ENCODE measurements at places on chromosomes 2 and 18.

DNA sequence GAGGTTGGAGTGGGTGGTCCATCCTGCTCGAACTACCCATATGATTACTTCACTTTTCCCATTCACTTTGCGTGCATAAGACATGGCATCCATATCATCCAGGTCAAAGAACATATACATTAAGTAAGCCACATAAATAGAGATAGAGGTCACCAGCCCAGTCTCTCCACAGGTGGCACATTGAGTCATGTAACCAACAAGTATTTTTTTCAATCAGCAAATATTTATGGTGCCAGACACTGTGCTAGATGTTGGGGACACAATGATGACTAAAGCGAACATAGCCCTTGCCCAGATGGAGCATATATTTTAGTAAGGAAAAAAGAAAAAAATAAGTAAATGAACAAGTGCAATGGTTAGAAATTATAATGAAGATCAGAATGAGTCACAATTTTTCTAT is 83.6 kb upstream of the LCLAT1 start:
- DNase-seq = no peak

- no peak for DNase-seq
These were observed 159.7 kb upstream of the ZNF236 start for GRCh38 chr18:76662626-76663025.

- no peak for DNase-seq
These were observed 3.2 kb upstream of the FEV start for GRCh38 chr2:218988164-218988563.

- DNase-seq = no peak
These were observed at the start of gene ALPG for GRCh38 chr2:232406556-232407310. TSS of gene ALPG (plus strand) at chr2:232406844. CDS start at chr2:232406895, 51 bp downstream.

GRCh38 chr2:3942841-3943240 is 239.5 kb downstream of the DCDC2C start:
- no peak for DNase-seq

GRCh38 chr18:52869942-52870907 is 530.2 kb downstream of the DCC start:
- DNase-seq = no peak

DNA sequence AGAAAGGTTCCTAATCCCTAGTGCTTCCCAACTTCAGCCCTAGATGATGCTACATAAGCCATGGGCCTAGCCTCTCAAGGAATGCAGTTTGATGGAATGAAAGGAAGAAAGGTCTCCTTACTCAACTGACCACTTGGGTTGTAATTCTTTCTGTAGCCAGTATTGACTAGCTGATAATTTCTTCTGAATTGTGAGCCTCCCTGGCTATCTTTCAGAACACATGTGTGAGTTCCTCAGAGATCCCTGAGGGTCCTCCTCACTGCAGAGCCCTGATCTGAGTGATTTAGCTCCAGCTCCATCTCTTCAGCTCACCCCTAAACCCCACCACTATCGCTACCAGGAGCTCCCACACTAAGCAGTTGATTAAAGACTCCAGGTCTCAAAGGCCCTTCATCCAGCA is 31.5 kb downstream of the CFAP210 start:
- DNase-seq = peak; percentile 79

DNA sequence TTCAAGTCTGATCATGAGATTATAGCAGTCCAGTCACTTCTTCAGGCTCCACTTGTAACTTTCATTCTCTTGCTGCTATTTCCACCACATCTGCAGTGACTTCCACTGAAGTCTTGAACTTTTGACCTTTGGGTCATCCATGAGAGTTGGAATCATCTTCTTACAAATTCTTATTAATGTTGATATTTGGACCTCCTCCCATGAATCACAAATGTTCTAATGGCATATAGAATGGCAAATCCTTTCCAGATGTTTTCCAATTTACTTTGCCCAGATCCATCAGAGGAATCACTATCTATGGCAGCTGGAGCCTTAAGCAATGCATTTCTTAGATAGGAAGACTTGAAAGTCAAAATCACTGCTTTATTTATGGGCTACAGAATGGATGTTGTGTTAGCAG is 159.4 kb downstream of the LTBP1 start:
- no peak for DNase-seq

GRCh38 chr18:61662726-61663125 is 230.1 kb downstream of the RNF152 start:
- no peak for DNase-seq

DNA sequence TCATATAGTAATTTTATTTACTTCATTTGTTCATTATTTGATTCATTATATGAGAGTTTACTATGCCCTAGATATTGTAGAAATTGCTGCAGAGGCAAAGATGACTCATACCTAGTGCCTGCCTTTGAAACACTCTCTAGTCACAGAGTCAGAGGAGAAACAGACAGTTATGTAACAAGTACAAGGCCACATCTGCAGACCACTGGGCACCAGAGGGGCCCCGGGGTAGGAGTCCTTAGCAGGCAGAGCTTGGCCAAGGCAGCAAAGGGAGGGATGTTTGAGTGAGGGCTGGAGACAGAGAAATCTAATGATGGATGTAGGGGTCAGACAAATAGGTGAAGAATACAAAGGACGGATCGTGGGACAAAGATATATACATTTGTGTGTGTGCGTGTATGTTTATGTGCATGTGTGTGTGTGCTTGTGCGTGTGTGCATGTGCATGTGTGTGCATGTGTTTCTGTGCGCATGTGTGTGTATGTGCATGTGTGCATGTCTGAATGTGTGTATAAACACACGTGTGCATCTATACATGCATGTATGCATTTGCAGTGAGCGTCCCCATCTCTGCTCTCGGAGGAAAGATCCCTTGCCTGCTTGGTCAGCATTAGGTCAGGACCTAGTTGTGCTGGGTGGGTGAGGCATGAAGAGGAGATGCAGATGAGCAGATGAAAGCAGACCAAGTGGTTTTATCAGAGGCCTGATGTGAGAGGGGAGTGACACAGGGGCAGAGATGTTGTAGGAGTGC is 170.6 kb upstream of the MYT1L start:
- no peak for DNase-seq

GRCh38 chr18:31040686-31041270 is 1.8 kb downstream of the DSC3 start:
- no peak for DNase-seq

- DNase-seq = no peak
These were observed 897.9 kb upstream of the KLHL29 start for GRCh38 chr2:22487036-22487435.

GRCh38 chr18:5175378-5175777 is 21.7 kb downstream of the AKAIN1 start:
- peak; percentile 10 for DNase-seq

GRCh38 chr2:177015356-177015923 is 197.2 kb upstream of the HNRNPA3 start:
- DNase-seq = no peak

- DNase-seq = no peak
These were observed 162.3 kb upstream of the TRIB2 start for GRCh38 chr2:12554224-12555011.

DNA sequence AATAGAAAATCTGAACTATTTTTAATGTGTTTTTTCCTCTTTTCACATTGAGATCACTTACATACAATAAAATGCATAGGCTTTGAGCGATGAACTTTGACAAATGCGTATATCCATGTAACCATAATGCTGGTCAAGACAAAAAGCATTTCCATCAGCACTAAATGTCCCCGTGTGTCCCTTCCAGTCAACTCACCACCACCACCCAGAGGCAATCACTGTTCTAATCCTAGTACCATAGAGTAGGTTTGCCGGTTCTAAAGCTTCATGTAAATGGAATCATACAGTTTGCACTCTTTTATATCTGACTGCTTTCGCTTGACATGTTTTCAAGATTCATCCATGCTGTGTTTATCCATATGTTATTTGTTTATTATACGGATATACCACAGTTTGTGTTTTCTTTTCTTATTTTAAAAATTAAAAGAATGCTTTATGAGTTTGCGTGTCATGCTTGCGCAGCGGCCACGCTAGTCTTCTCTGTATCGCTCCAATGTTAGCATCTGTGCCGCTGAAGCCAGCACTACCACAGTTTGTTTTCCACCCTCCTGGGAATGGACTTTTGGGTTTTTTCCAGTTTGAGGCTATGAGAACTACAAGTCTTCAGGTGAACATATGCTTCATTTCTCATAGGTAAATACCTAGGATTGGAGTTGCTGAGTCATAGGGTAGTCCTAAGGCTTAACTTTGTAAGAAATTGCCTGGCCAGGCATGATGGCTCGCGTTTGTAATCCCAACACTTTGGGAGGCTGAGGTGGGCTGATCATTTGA is 197.5 kb upstream of the CHAC2 start:
- peak; percentile 1 for DNase-seq

GRCh38 chr2:54492335-54492734 is 36.2 kb downstream of the SPTBN1 start:
- DNase-seq = no peak

- peak; percentile 32 for DNase-seq
These were observed 266.7 kb downstream of the SH3BP4 start for GRCh38 chr2:235218486-235218907.

- no peak for DNase-seq
These were observed 6.4 kb upstream of the SPATS2L start for GRCh38 chr2:200300065-200300464.

- DNase-seq = peak; percentile 88
These were observed 1.3 kb downstream of the ZNF521 start for GRCh38 chr18:25350489-25351251.

- no peak for DNase-seq
These were observed 51.1 kb downstream of the TNS1 start for GRCh38 chr2:217951521-217952247.

GRCh38 chr2:121186261-121186660 is 98.7 kb downstream of the TFCP2L1 start:
- DNase-seq = no peak

DNA sequence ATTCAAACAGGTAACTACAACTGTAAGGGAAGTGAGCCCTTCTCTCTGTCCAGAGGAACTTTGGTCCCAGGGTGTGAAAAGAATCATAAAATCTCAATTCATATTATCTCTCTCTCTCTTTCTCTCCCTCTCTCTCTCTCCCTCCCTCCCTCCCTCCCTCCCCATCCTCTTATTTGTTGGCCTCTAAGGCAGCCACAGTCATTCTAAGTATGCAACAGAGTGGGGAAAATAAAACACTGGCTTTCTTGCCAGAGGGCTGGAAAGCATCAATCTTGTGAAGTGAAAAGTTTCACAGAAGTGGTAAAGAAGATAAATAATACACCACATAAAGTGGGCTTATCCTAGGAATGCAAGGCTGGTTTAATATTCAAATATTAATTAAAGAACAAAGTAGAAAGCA is 95.6 kb upstream of the KCNH7 start:
- DNase-seq = no peak

- no peak for DNase-seq
These were observed 56.6 kb downstream of the HDAC4 start for GRCh38 chr2:239343946-239344856.

- DNase-seq = no peak
These were observed 50.4 kb downstream of the TNS1 start for GRCh38 chr2:217952409-217952808.

DNA sequence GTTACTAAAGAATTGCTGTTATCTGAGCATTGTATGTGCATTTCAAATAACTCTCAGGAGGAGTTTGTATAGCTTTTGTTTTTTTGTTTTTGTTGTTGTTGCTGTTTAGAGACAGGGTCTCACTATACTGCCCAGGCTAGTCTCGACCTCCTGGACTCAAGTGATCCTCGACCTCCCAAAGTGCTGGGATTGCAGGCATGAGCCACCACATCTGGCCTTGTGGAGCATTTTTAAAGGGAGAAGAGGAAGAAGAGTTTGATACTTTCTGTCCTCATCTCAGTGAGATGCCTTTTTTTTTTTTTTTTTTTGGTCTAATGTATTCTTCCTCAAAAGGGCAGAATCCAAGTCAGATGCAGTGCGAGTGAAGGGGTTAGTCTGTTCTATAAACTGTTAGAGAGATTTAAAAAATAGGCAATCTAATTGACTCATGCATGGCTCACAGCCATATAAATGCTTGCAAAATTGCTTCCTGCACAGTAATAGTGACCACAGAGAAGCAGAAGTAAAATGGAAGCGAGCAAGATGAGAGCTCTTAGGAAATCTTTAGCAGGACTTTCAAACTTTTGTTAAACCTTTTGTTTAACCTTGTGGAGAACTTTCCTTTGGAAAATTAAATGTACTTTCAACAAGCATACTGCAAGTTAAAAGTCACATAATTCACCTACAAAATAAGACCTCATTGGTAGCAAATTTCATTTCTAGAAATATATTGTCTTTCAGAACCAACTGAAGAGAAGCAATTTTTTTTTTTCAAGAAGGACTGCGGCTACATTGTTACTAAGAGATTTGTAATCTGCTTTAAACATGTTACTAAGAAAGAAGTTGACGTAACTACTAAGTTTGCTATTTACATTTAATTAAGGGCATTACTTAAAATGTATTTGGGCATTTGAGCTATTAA is 52.3 kb upstream of the ROCK1 start:
- peak; percentile 90 for DNase-seq

DNA sequence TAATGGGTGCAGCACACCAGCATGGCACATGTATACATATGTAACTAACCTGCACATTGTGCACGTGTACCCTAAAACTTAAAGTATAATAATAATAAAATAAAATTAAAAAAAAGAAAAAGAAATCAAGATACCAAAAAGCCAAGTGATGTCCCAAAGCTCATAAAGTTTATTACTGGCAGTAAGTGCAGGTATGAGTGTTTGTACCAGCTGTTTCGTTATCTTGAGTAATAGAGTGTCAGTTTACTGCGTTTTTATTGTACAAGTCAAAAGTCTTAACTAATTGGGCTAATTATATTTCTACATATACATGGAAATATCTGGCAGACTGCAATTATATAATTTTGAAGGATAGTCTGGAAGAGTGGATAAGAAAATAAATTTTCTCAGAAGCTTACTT is 41.8 kb downstream of the MFSD6 start:
- DNase-seq = no peak

DNA sequence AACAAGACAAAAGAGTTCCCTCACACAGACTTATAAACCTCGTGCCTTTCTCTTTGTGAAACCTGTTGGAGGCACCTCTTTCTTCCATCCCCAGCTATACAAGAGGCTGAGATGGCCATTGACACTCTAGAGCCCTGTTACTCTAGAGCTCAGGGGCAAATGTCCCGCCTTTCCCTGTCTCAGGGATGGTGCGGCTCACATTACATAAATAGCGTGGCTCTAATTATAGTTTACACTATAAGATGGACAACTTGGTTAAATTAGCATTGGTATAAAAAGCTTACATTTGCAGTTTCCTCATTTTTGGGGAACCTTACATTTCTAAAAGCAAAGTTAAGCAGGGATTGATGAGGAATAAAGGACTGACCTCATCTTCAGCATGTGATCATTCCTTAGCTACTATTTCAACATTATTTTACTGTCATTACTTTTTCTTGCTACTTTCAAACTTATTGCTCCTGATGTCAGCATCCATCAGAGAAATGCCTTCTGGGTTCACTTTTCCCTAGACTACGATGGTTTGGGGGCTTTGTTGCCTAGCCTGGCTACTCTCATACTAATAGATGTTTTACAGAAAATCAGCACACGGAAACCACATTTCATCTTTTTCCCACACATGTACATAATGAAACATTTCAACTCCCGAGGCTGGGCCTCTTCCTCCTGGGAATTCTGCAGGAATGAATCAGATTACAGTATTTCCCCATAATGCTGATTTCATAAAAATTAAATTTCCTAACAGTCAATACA is 40.4 kb downstream of the FTCDNL1 start:
- no peak for DNase-seq
